ENCODE measurements at places on chromosomes 5 and 9.

- no peak for DNase-seq
Observed at GRCh38 chr9:81474125-81474524, 215.2 kb downstream of the TLE1 start.

- DNase-seq = no peak
Observed at GRCh38 chr5:171390883-171391677, 3.4 kb downstream of the NPM1 start.

DNA sequence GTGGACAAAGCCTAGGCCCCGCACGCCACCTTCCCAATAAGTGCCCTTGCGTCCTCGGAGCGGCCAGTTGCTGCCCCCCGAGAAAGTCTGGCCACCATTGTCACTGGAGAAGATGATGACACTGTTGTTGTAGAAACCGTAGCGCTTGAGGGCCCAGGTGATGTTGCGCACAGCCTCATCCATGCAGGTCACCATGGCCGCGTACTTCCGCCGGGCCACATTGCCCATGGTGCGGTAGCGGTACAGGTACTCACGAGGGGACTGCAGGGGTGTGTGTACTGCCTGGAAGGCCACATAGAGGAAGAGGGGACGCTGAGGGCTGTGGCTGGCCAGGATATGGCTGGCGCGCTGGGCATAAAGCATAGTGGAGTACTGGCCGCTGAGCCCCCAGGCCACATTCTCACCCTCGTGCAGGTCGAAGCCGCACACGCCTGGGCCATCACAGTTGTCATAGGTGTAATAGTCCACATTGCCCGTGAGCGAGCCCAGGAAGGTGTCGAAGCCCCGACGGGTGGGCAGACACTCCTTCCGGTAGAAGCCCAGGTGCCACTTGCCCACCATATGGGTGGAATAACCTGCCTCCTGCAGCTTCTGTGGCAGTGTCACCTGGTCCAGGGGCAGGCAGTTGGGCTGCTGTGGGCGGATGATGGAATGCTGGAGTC is 4.6 kb downstream of the ARSI start:
- no peak for DNase-seq

GRCh38 chr5:107712359-107712870 is 41.7 kb upstream of the EFNA5 start:
- DNase-seq = no peak

- no peak for DNase-seq
Observed at GRCh38 chr5:58284886-58285285, 175.0 kb downstream of the PLK2 start.

GRCh38 chr9:19102181-19102630 is 498 bp downstream of the HAUS6 start:
- DNase-seq = no peak

GRCh38 chr9:135017899-135018298 is 69.6 kb upstream of the OLFM1 start:
- no peak for DNase-seq

- no peak for DNase-seq
Observed at GRCh38 chr5:1743061-1743768, 56.4 kb downstream of the MRPL36 start.

- no peak for DNase-seq
Observed at GRCh38 chr5:159874263-159874662, 42.0 kb upstream of the ADRA1B start.

DNA sequence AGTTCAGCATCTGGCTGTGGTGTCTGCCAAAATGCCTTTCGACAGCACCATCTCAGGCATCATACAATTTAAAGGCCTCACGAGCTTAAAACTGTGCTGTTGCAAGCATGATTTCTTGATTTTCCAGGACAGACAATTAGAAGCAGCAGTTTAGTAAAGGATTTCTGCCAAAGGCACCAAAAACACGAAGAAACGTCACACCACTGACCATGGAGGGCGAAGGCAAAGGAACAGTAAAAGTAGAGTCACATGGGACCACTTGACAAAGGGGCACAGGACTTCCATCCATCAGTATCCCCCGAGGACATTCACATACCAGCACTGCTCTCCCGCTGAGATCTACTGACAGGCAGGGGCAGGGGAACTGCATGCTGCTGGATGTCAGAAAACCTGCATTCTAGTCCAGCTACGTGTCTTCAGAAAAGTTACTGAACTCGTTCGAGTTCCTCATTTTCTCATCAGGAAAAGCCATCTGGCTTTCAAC is 70.4 kb upstream of the FBXW11 start:
- no peak for DNase-seq

DNA sequence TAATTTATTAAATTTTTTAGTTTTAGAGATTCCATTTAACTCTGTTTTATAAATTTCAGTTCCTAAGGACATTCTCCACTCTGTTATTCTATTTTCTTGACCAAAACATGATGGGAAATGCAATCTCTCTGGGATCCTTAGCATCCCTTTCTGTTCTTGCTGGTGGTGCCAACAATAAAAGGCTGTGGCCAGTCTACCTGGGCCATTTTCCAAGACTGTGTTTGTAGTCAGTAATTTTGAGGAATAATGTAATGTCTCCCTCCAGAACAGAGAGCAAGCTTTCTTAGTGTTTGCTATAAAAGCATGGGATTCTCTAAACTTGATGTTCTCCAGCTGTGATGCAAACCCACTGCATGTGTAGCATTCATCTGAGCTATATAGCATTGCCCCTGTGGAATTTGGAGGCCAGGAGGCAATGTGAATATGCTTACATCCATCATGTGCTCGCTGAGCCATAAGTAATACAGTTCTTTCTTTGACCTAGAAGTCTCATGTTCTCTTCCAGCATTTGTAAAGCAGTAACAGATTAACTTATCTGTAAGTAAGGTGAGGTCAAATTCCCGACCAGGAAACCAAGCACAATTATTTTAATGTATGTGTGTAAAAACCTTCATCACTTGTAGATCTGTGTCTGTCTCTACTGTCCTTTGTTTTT is 211.5 kb upstream of the TAS2R1 start:
- DNase-seq = no peak

DNA sequence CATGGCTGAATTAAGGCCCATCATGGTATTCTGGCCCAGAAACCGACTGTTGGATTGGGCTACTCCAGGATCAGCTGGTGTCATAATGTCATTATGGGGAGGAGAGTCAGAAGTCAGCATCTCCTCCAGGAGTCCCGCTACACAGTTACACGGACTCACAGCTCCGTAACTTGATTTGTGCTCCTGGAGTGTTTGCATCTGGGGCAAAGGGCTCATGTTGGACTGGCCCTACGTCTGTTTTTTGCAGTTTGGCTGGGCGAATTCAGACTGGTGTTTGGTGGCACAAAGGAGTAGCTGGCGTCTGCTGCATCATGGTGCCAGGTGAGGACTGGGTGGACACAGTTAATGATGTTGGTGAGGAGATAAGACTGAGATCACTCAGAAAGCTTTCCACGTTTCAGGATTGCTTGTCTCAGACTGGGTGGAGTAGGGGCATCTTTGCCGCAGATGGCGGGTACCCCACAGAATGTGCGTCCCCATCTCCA is 31.3 kb downstream of the OR2V1 start:
- DNase-seq = no peak

DNA sequence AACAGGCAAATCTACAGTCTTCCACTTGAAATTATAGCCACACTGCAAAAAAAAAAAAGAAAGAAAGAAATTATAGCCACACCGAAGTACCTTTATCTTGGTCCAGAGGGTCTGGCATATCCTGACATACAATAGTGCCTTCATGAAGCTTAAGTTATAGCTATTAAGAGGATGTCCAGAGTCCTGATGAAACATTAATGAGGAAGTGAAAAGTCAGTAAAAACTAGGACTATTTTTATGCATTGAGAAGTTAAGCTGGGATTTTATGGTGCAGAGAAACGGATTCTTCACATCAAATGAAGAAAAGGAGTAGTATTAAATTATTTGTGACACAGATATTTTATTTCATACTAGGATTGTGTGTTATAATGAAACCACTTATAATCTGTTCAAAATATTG is 123.9 kb downstream of the SV2C start:
- no peak for DNase-seq

DNA sequence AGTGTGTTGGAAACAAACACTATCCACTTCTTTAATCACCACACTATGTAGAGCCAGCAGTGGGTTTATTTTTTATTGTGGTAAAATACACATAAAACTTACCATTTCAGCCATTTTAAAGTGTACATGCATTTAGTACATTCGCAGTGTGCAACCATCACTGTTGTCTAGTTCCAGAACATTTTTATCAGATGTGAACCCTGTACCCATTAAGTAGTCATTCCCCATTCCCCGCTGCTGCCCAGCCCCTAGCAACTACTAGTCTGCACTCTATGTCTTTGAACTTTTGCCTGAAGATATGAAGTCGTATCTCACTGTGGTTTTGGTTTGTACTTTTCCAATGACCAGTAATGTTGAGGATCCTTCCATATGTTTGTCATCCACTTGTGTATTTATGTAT is 30.2 kb upstream of the F2R start:
- no peak for DNase-seq

DNA sequence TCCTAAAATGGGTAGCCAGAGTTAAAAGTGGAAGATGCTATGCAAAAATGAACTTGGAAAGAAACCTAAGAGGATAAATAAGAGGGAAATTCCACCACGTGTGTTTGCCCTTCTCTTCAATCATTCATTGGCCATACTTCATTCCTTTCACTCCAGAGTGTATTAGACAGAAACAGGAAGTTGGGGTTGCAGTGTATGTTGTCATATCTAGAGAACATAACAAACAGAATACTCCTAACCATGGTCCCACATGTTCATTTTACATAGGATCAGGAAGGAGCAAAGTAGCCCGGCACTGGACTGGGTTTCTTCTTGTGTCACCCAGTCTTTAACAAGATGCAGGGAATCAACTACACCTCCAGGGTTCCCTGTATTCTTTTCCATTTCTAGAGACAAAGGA is 7.6 kb upstream of the GPBP1 start:
- no peak for DNase-seq

DNA sequence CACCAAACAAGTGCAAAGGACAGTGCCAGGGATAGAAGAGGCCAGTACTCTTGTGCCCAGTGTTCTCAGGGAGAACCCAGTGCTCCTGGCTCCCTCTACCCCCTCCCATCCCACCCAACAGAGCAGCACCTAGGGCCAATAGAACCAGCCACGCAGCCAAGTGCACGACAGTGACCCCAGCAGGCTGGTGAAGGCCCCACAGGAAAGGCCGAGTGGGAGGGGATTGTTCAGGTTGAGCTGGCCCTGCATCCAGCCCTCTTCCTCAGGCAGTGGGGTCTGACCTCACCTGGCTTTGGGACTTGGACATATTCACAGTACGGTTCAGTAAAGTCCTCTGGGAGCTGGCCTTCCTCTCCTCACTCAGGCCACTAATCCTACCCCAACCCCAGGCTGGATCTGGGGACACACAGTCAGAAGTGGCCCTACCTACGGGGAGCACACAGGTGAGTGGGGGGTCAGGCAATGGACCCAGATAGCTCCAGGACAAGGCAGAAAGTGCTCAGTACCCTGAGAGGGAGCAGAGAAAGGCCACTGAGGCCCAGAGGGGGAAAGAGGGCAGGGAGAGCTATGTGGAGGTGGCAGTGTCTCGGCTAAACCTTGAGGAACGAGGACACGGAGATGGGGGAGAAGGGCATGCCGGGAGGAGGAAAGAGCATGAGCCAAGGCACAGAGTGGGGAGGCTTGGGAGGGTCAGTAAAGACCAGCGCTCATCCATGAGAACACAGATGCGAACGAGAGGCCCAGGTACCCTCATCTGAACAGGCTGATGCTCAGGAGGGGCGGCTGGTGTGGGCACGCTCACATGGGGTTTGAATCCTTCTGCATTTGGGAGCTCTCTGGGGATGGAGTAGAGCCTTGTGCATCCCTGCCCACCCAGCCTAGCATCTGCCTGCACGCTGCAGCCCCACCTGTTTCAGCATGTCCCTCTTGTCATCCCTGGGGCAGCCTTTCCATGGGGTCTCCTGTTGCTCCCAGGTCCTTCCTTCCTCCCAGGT is 25.6 kb downstream of the POLR1E start:
- DNase-seq = no peak

- DNase-seq = no peak
Observed at GRCh38 chr5:2861605-2862004, 110.1 kb upstream of the IRX2 start.

DNA sequence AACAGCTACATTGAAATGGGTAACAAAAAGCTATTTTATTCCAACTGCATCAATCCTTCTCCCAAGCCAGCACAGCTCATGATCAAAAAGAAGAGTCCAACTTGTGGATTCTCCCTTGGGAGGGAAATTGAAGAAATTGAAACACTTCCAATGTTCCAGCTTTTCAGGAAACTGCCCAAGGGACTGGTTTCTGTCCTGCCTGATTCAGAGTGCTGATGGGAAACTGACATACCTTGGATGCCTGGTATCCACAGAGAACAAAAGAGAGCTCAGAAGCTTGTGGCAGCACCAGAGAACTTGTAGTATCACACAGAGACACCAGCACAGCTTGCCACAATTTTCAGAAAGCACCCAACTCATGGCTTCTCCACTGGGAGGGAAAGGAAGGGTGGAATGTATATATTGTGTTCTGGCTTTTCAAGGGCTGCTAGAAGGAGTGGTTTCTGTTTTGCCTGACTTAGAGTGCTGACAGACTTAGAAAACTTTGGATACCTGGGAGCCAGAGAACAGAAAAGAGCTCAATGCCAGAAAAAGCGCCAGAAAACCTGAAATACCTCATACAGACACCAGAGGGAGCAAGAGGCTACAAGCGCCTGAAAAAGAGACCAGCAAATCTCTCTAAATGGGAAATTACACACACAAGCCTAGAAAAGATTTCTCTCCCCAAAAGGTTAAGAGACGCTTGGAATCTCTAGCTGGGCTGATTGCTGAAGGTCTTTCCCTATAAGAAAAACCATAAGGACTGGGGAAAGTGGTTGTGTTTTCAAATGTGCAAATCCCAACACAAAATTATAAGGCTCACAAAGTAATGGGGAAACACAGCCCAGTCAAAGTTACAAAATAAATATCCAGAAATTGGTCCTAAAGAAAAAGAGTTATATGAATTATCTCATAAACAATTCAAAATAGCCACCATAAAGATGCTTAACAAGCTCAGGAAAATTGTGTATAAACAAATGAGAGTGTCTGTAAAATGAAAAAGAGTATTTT is 178.8 kb downstream of the SPOCK1 start:
- no peak for DNase-seq

DNA sequence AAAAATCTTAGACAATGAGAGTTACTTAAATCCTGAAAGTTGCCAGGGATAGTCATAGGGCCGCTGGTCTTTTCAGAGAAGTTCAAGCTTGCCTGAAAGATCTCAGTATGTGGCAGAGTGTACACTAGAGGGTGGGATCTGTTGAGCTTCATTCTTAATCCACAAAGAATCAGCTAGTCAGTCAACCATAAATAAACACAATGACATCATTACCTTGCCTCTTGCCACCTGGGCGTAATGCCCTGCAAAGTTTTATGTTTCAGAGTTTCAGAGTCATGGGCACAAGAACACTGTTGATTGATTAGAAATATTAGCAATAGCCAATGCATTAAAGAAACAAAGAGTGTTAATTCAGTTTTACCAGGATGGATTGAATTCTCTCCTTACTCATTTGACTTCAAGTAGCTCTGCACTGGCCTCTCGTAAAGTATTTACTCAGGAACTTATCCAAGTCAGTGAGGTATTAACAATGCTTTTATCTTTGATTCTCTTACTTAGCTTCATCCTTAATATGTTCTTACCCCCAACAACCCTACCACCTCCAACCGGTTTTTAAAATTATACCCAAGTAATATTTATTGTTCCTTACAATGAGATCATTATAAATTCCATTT is 14.3 kb upstream of the ANXA1 start:
- no peak for DNase-seq
